ENCODE measurements at places on chromosomes 6 and 20.

- no peak for DNase-seq
These were observed 7.1 kb upstream of the TMEM181 start for GRCh38 chr6:158552796-158553138.

DNA sequence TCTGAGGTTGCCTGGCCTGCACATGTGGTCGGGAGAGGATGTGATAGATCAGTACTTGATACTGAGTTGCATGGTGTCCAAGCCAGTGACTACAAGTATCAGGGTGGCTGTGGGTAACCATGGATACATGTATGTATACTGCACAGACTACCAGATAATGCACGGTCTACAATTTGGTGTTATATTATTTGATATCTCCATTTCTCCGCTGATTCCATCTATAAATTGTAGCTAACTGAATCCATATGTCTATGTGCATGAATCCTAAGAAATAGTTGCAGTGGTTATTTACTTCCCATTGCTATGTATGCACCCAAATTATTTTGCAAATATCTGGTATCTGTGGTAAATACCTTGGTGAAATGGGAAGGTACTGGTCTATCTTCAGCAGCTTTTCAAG lies 83.8 kb upstream of the KIF25 start:
- DNase-seq = no peak

DNA sequence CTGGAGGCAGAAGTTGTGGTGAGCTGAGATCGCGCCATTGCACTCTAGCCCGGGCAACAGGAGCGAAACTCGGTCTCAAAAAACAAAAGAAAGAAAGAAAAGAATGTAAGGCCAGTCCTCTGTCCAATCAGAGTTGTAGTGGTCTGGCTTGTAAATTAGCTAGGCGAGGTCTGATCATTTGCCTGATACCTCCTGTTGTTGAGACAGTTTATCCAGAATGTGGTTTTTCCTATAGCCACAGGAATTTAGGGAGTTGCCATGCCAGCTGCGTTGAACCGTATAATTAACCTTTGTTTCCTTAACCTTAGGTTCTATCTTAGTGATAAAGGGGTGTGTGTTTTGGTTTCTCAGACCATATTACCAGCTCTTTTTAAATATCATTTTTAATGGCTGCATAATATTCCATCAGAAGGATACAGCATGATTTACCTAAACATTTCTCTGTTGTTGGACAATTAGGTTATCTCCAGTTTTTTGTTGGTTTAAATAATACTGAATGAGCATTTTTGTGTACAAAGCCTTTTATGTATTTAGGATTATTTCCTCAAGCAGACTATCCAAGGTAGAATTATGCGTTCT lies 11.7 kb upstream of the PPARD start:
- no peak for DNase-seq

DNA sequence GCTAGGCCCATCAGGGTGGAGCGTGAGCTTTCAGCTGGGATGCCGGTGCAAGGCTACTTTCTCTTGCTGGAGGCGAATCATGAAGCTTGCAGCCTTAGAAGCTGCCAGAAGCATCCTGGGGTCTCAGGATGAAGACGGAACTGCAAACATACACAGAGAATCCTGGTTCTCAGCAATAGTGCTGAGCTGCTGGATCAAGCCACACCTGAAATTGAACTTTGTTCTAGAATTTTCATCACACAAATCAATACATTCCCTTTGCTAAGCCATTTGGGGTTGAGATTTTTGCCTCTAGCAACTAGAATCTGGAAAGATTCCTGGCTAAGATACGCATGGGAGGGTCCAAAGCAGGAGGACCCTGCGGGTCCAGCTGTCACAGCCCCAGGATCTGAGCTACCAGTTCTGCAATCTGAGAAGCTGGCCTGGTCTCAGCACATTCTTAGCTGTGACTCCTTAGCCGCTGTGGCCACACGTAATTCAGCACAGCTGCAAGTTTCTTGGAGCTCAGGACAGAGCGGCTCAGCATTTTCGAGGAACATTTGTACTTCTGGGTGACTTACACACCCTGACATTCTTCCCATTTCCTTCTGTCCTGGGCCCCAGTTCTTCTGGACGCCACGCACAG lies 6.6 kb upstream of the ARFGAP1 start:
- DNase-seq = no peak

- no peak for DNase-seq
These were observed 18.0 kb downstream of the DYNLT1 start for GRCh38 chr6:158626360-158627167.

- no peak for DNase-seq
These were observed 51.4 kb upstream of the BLCAP start for GRCh38 chr20:37579106-37579505.

- no peak for DNase-seq
These were observed 66.3 kb downstream of the RBM38 start for GRCh38 chr20:57457243-57458095.

- no peak for DNase-seq
These were observed 22.2 kb downstream of the XRN2 start for GRCh38 chr20:21325296-21325695.

- DNase-seq = no peak
These were observed 251.0 kb downstream of the UST start for GRCh38 chr6:148997865-148998264.

DNA sequence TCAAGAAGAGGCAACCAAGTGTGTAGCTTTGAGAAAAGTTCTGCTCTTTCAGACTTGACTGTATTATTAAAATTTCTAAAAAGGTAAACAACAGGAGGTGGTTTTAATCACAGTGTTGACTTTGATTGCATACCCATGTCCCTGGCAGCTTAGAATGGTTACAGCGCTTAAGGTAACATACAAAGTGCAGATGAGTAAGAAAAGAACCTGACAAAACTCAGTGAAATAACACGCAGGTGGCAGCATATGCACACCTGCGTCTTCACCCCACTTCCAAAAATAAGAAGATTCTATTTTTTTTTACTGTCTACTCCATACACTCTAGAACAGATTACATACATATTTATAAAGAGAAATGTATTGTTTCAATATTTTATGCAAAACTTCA lies 233.5 kb downstream of the GMPR start:
- DNase-seq = no peak

DNA sequence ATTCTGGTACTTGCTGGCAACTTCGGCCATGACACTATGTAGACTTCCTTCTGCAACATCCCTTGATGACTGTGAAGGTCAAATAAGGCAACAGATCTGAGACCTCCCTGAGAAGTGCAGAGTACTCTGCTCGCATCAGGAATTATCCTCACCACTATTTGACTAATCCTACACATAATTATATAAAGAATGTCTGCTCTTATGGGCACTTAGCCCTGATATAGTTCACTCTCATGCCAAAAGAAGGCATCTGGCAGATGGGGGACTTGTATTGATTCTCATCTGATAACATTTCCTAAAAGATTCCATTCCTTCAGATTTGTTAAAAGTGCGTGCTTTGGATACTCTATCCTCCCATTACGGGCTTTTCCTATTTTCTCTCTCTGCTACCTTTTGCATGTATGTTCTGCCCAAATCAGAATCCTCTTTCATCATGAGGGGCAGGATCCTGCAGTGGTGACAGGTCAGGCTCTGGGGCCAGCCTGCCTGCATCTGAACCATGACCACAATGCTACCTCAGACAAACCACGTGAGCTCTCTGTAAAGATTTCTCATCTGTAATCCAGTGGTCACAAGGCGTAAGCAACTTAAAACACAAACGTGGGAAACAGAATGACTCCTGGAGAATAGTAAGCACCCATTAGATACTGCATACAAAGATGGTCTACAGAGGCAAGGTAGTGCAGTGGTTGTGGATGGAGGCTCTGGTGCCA lies 134.0 kb downstream of the GJA10 start:
- no peak for DNase-seq

DNA sequence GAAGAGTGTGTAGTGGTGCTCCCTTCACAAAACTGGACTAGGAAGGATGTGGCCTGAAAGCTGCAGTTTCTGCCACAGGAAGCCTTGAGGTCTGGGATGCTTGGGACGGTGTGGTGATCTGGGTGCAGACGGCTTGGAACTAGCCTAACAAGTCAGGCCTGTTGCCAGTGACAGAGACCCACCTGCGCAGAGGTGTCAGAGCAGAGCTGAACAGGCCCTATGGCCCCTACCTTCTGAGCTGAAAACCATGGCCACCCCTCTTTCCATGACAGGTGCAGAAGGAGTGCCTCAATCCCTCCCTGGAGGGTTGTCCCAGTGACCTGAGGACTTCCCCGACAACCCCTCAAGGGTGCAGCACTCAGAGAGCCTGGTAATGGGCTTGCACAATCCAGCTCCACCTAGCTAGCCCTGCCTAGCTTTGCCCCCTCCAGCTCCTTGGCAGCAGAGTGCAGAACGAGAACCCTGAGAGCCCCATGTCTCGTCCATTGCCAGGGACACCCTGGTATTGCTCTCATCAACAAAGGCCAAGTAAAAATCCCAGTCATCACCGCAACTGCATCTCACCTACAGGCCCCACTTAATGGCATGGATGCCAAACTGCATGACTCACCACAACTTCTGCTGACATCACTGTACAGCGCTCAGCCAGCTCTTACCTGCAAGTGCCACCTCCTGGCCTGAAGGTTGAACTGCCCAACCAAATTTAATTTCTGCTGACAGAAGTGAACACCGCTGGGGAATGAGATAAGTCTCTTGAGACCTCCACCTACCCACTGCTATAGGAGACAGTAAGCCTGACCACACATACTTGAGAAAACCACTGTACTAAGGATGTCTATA lies 563.1 kb downstream of the TFAP2A start:
- DNase-seq = no peak

- no peak for DNase-seq
These were observed 308.2 kb upstream of the SGK1 start for GRCh38 chr6:134626086-134626485.

DNA sequence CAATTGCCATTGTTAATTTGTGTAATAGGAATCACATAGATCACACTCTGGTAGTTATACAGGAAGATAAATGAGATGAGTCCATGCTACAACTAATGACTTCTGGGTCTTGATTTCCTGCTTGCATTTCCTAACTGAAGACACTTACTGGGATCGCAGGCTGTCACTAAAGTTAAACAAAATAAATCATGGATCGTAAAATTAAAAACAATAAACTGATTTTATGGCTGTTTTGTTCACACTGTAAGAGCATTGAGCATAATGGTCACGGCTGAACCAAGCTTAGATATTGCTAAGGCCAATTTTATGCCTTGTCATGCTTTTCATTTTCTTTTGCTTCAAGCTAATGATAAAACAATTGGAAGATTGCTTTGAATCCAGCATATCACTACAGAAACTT lies 332.5 kb upstream of the CITED2 start:
- no peak for DNase-seq

GRCh38 chr6:137002505-137002904 lies 42.3 kb downstream of the IL20RA start:
- no peak for DNase-seq

GRCh38 chr6:19979059-19979458 lies 141.9 kb downstream of the ID4 start:
- no peak for DNase-seq

DNA sequence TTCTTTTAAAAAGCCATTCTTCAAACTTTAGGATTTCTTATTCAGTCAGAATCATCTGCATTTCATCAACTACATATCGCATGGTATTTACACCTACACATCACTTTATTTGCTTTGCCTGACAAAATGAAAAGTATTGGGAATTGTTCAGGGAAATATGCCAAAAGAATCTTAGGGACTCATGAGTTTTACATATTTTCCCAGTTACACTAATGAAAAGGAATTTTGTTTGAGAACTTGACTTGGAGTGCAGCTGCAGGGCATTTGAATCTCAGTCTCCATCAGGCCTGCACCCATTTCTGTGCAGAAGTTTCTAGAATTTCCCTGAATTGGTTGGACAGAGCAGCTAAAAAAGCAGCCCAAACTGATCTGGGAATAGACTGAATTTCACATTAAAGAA lies 65.3 kb downstream of the MTHFD1L start:
- DNase-seq = no peak

- DNase-seq = no peak
These were observed 338.9 kb downstream of the ESR1 start for GRCh38 chr6:152146385-152146784.

GRCh38 chr6:168885751-168886742 lies 367.6 kb downstream of the THBS2 start:
- DNase-seq = no peak

GRCh38 chr6:90714319-90714718 lies 127.4 kb upstream of the MAP3K7 start:
- DNase-seq = no peak

GRCh38 chr6:45073771-45074170 lies 254.4 kb upstream of the RUNX2 start:
- no peak for DNase-seq

GRCh38 chr6:46513533-46513932 lies 22.3 kb upstream of the RCAN2 start:
- no peak for DNase-seq

DNA sequence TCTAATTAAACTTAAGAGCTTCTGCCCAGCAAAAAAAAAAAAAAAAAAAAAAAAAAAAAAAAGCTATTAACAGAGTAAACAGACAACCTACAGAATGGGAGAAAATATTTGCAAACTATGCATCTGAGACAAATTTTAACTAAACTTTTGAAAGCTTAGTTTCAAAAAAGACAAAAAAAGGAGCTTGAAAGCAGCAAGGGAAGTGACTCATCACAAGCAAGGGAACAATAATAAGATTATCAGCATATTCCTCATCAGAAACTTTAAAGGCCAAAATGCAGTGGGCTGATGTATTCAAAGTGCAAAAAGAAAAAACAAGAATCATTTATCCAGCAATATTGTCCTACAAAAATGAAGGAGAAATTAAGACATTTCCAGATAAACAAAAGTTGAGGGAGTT lies 158.6 kb downstream of the RNF144B start:
- no peak for DNase-seq

DNA sequence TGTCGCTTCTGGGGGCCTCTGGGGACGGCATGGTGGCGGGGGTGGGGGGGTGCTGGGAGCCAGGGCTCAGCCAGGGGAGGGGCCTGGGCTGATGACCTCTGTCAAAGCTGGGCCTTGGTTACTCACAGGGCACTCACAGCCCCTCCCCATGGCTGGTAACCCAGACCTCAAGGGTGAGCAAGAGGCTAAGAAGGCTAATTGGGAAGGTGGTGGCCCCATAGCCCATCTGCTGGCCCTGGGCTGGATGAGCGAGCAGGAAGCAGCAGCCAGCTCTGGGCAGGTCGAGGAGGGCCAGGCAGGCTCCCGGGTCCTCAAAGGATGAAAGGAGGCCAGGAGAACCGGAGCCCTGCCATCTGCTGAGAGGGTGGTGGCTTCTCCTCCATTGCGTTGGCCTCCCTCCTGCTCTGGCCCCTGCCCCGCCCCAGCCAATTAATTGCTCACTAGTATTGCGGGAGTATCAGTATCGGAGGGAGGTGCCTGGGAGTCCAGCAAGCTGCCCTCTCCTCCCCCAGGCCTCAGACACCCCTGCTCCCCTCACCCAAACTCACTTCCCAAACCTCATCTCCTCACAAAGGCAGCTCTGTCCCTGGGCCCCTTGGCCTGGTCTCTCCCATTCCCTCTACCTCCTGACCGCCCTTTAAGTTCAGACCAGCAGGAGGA lies 1.0 kb upstream of the CDSN start:
- DNase-seq = no peak

- no peak for DNase-seq
These were observed 295.6 kb downstream of the MAFB start for GRCh38 chr20:40393197-40394079.

DNA sequence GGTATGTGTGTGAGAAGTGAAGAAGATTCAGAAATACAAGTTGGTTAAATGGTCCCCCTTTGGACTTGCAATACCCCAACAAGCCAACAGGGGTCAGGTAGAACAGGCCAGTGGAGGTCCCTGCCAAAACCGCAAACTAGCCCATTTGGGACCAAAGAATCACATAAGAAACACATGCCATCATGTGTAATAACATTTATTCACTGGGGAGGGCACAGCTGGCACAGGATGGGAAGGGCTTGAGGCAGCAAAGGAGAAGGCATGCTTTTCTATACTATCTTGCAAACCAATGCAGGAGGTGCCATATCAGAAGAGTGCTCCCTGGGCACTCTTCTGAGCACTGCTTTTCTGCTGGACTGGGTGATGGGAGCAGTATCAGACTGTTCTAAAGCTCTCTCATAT lies 116.1 kb upstream of the TRAF3IP2 start:
- no peak for DNase-seq

Data from activated T-helper 1 cell treated with anti-CD3 and anti-CD28 coated beads, Interleukin-2, amount 50 U/mL, for 16 hours (primary cell).